ENCODE measurements at places on chromosomes 7 and 10. TPM values are rescaled to one million over a fixed set of nuclear protein-coding genes. Genes with fewer than 3 reads are reported as not detected.

The PTN gene
- not detected for total RNA-seq

The SPDYE11 gene
- total RNA-seq: not detected

The RAB19 gene
- total RNA-seq: 23.0 TPM

- H3K4me1 ChIP-seq: peaks cover 5% of the 10 kb centered on the region
- no peak overlapping the region for H3K4me3 ChIP-seq
- no peak for DNase-seq
- no peaks in the 10 kb centered on the region for H3K27me3 ChIP-seq
- no peak overlapping the region for H3K27ac ChIP-seq
- no peaks in the 10 kb centered on the region for H3K36me3 ChIP-seq
Measured at GRCh38 chr7:144529269-144529926, 125.9 kb upstream of the NOBOX start.

The C10orf53 gene
- total RNA-seq: not detected

The FAM13C gene
- total RNA-seq: not detected

GRCh38 chr10:1289591-1289990 lies 233.4 kb downstream of the WDR37 start:
- H3K4me1 ChIP-seq: no peaks in the 10 kb centered on the region
- no peaks in the 10 kb centered on the region for H3K36me3 ChIP-seq
- H3K27ac ChIP-seq: no peak overlapping the region
- H3K27me3 ChIP-seq: peaks cover 8% of the 10 kb centered on the region
- no peak for DNase-seq

GRCh38 chr10:125169915-125170314 lies 9.6 kb upstream of the CTBP2 start:
- no peaks in the 10 kb centered on the region for H3K36me3 ChIP-seq
- peaks cover 9% of the 10 kb centered on the region for H3K27me3 ChIP-seq
- no peak for DNase-seq
- no peaks in the 10 kb centered on the region for H3K4me1 ChIP-seq

DNA sequence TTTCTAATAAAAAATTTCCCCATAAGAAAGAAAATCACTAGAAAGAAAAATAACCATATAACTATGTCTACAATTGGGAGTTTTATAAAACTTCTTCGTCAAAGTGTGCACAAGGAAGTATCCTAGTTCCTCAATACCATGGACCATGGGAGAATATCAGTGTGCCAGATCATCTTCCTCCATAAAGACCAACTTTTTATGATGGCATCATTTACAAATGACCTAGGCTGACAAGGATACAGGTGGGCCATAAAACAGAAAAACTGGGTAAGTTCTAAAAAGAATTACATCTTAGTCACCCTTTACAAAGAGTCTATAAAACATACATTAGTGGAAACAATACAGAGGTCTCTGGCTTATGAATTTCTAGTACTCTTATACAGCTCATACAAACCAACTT lies 303.2 kb downstream of the DOCK4 start:
- no peak overlapping the region for H3K27ac ChIP-seq
- H3K36me3 ChIP-seq: no peaks in the 10 kb centered on the region
- DNase-seq: no peak

- DNase-seq: peak; percentile 83
- H3K27me3 ChIP-seq: peaks cover 2% of the 10 kb centered on the region
- peak overlapping the region; percentile 57 for H3K27ac ChIP-seq
- H3K36me3 ChIP-seq: no peaks in the 10 kb centered on the region
- H3K4me3 ChIP-seq: no peak overlapping the region
Measured at GRCh38 chr10:83680470-83680891, 458.8 kb upstream of the GHITM start.

DNA sequence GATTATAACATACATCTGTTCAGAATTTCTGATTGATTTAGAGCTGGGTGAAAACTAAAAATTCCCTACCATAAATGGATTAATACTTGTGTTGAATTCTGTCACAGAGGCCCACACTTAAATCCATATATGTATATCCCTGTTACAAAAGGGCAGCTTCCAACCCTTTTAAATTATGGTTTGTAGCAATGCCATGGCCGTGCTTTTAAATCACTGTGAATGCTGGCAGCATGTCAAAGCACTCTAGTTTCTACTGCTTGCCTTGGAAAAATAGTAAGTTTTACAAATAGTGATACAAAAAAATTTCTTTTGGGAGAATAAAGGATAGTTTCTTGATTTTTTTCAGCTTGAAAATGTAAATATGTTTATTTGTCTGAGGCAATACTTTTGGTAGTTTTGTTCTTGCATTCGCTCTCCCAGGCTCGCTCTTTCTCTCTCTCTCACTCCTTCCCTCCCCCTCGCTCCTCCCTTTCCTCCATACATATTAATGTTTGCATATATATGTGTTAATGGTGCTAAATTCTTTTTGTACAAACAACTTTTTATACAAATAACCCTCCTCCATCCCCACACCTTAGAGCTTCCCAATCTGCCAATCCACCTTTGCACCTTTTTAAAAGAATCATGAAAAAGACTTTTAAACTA lies 29.8 kb downstream of the TES start:
- H3K4me1 ChIP-seq: peaks cover 15% of the 10 kb centered on the region
- H3K27me3 ChIP-seq: no peaks in the 10 kb centered on the region
- H3K27ac ChIP-seq: no peak overlapping the region
- peaks cover 39% of the 10 kb centered on the region for H3K36me3 ChIP-seq
- no peak overlapping the region for H3K4me3 ChIP-seq

DNA sequence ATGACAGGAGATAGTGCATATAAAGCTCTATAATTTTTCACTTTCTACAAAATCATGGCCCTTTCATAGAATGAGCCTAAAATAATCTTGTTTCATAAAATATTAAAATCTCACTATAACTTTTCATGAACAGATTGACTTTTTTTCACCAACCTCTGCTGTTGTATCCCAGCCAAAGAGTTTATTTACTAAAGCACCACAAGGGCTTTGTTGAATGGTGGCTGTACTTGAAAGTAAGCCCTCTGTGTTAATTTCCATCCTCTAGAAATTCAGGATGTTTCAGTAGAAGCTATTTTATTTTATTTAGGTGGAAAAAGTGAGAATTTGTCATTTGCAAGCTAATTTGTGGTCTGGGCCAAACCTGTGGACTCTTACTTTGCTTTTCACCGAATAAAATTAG lies 30.2 kb downstream of the THNSL1 start:
- H3K4me3 ChIP-seq: no peak overlapping the region
- peaks cover 44% of the 10 kb centered on the region for H3K27me3 ChIP-seq
- H3K36me3 ChIP-seq: no peaks in the 10 kb centered on the region
- H3K4me1 ChIP-seq: no peaks in the 10 kb centered on the region
- H3K27ac ChIP-seq: no peak overlapping the region

The ADAM8 gene
- 143 TPM for total RNA-seq

The OPN4 gene
- total RNA-seq: not detected

The NEUROG3 gene
- total RNA-seq: not detected

The LIPF gene
- not detected for total RNA-seq

- H3K27me3 ChIP-seq: no peaks in the 10 kb centered on the region
- H3K4me3 ChIP-seq: no peak overlapping the region
- no peak for DNase-seq
- H3K36me3 ChIP-seq: peaks cover 6% of the 10 kb centered on the region
Measured at GRCh38 chr7:27834179-27834921, 94.4 kb downstream of the TAX1BP1 start.

DNA sequence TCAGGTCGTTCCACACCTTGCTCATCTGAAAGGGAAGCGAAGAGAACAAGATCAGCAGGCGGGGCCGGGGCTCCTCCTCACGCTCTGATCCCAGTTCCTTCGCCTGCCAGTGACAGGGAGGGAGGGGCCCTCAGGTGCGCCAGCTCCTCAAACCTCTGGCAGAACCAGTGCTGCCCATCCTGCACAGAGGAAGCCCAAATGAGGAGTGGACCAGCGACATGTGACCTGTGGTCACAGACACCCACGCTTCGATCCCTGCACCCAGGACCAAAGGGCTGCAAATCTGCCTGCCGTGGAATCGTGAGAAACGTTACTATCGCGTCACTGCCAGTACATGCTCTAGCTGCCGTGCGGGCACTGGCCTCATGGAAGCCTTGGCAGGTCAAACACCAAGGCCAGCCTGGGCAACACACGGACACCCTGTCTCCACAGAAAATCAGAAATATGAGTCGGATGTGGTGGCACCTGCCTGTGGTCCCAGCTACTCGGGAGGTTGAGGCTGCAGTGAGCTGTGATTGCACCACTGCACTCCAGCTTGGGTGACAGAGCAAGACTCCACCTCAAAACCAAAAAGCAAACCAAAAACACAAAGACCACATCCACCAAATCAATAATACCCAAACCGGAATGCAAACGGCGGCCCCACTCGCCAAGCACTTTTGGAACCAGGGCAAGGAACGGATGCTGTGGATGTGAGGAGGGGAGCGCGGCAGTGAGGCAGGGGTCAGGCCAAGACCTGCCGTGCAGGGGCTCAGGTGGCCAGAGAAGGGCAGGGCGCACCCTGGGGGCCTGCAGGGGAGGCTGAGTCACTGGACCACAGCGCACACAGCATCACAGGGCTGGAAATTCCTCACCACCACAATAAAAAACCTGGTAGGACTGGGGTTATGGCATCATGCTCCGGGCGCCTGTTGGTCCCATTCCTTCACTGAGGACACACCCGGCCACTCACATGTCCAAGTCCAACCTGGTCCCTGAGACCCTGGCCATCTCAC lies 13.4 kb downstream of the NUDT1 start:
- no peaks in the 10 kb centered on the region for H3K27me3 ChIP-seq
- DNase-seq: no peak
- H3K4me1 ChIP-seq: peaks cover 4% of the 10 kb centered on the region
- peak overlapping the region; percentile 34 for H3K27ac ChIP-seq

The DNAJC12 gene
- total RNA-seq: 23.8 TPM
